ENCODE measurements at places on chromosomes 2 and 18.

GRCh38 chr2:64945973-64946768 lies 43.0 kb upstream of the SLC1A4 start:
- DNase-seq, result peak; percentile 33

GRCh38 chr18:11736656-11737055 lies 47.6 kb downstream of the GNAL start:
- no peak for DNase-seq

- DNase-seq, result no peak
These were observed 10.7 kb downstream of the DBI start for GRCh38 chr2:119377294-119377992.

GRCh38 chr2:225419033-225419432 lies 19.5 kb downstream of the NYAP2 start:
- no peak for DNase-seq

- DNase-seq, result no peak
These were observed 1274.5 kb upstream of the TMEFF2 start for GRCh38 chr2:193469251-193469650.

- no peak for DNase-seq
These were observed 119.6 kb downstream of the FEZ2 start for GRCh38 chr2:36478332-36478738.

DNA sequence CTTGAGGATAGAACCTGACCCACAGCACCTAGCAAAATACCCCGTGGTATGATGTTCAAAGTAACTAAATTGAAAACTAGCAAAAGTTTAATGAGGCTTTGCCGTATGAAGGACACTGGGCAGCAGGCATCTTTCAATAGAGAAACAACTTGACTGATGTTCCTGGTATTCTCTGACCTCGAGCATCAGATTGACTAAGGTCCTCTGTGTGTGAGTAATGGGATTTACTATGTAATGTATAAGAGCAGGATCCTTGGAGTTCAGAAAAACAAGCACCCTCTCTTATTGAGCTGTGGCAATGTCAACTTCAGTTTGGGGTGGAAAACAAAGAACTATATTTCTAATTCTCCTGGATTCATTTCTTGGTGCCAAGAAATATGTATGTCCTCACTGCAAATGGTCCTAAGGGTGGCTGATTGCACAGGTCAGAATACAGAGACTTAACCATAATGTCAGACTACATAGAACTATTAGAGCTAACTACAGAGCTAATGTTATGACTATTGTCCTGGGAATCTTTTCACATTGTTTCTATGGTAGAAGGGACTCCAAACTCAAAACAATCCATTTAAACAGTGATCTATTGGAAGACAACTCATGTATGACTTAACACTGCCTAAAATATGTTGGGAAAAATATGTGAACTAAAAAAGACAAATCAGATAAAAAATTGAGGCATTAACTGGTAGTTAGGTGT lies 4.4 kb downstream of the TNFAIP6 start:
- DNase-seq, result no peak

GRCh38 chr2:149799013-149799705 lies 211.6 kb upstream of the MMADHC start:
- DNase-seq, result no peak

GRCh38 chr2:190678444-190679162 lies 29.7 kb downstream of the NAB1 start:
- DNase-seq, result no peak
